Mammary epithelial cell (primary cell): ENCODE measurements at places on chromosomes 1 and 21.

- DNase-seq, result no peak
These were observed 653.4 kb downstream of the KIF26B start for GRCh38 chr1:245807954-245808719.

- no peak for DNase-seq
These were observed 949.7 kb downstream of the AMY1C start for GRCh38 chr1:104699433-104699832.

GRCh38 chr1:221698579-221699349 lies 43.1 kb downstream of the DUSP10 start:
- no peak for DNase-seq

GRCh38 chr21:42981214-42981523 lies 6.8 kb downstream of the PKNOX1 start:
- no peak for DNase-seq

GRCh38 chr1:5526385-5526750 lies 465.9 kb downstream of the NPHP4 start:
- DNase-seq, result no peak

GRCh38 chr1:238964631-238965030 lies 421.7 kb upstream of the CHRM3 start:
- no peak for DNase-seq

DNA sequence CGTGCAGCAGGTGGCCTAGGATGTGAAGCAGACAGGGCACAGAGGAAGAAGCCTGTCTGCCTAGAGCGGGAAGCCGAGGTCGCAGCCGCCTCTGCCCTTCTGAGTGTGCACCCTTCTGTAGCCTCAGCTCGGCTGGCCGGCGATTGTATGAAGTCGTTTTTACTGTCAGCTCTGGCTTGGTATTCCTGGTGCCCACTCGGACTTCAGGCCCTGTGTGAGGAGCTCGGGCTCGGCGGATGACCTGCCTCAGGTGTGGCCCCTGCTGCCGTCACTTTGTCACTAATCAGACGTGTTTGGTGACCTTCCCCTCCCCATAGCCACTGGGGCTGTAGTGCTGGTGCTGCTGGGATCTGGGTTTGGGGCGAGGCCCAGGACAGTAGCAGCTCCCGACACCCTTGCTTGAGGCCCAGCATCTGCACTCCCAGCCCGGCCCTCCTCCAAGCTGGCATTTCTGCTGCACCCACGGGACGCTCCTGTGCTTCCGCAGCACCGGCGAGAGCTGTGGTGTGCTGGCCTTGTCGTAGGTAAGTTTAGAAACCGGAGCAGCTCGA lies 18.1 kb downstream of the SLX9 start:
- DNase-seq, result no peak
